ENCODE measurements at places on chromosomes 4 and X.

- H3K27me3 ChIP-seq: no peaks in the 10 kb centered on the region
- peaks cover 2% of the 10 kb centered on the region for H3K36me3 ChIP-seq
- H3K4me1 ChIP-seq: no peaks in the 10 kb centered on the region
- no peak overlapping the region for H3K27ac ChIP-seq
- no peak for DNase-seq
Observed at GRCh38 chr4:6595897-6596537, 21.0 kb downstream of the MAN2B2 start.

GRCh38 chrX:154358829-154359228, 15.6 kb downstream of the FLNA start:
- no peak overlapping the region for H3K27ac ChIP-seq
- no peaks in the 10 kb centered on the region for H3K27me3 ChIP-seq
- H3K36me3 ChIP-seq: peaks cover 5% of the 10 kb centered on the region
- H3K4me3 ChIP-seq: no peak overlapping the region
- H3K4me1 ChIP-seq: peaks cover 18% of the 10 kb centered on the region
- DNase-seq: no peak

DNA sequence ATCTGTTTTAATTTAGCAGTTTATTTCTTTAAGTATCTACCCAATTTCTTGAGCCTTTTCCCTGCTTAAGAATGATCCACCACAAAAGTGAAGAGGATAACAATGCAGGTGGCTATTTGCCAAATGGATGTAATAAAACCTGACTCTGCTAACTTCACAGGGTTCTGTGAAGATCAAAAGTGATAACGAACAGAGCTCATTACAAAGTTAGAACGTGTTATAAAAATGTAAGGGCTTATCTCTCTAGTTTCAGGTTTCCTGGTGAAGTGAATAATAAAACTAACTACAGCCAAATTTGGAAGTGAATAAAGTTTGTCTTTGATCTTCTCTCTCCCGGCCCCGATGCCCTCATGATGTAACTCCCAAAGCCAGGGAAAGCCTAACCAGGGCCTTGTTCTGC, 497.9 kb downstream of the SMARCA1 start:
- H3K4me1 ChIP-seq: no peaks in the 10 kb centered on the region
- H3K27ac ChIP-seq: no peak overlapping the region
- peaks cover 3% of the 10 kb centered on the region for H3K27me3 ChIP-seq
- no peak overlapping the region for H3K4me3 ChIP-seq
- H3K36me3 ChIP-seq: no peaks in the 10 kb centered on the region

DNA sequence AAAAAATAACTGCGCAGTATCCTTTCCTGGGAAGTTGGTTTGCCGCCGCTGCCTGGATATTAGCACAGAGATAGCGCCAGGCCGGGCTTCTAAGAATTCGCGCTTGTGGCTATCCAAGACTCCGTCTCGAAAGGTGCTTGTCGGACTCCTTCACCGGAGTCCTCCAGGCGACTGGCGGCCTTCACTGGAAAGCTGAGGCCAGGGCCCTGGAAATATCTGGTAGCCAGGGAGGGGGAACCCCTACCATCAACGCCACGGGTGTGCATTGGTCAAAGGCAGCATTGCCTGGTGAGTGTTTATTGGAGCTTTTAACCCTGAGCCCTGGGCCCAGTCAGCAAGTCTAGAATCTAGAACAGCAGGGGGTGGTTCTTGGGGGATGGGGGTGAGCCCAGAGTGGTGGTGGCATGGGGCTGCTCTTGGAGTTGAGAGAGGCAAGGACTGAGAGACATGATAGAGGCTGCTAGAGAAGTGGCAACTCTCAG, 577 bp upstream of the PIM2 start:
- peak overlapping the region; percentile 88 for H3K27ac ChIP-seq
- H3K36me3 ChIP-seq: peaks cover 51% of the 10 kb centered on the region
- H3K27me3 ChIP-seq: no peaks in the 10 kb centered on the region

GRCh38 chr4:24477919-24478318, 106.4 kb downstream of the DHX15 start:
- H3K27ac ChIP-seq: no peak overlapping the region
- no peak for DNase-seq
- H3K27me3 ChIP-seq: peaks cover 58% of the 10 kb centered on the region
- H3K4me1 ChIP-seq: peaks cover 10% of the 10 kb centered on the region

- H3K36me3 ChIP-seq: no peaks in the 10 kb centered on the region
- H3K4me1 ChIP-seq: no peaks in the 10 kb centered on the region
- H3K27me3 ChIP-seq: peaks cover 7% of the 10 kb centered on the region
- no peak for DNase-seq
Observed at GRCh38 chr4:7309181-7309580, 116.8 kb downstream of the SORCS2 start.

DNA sequence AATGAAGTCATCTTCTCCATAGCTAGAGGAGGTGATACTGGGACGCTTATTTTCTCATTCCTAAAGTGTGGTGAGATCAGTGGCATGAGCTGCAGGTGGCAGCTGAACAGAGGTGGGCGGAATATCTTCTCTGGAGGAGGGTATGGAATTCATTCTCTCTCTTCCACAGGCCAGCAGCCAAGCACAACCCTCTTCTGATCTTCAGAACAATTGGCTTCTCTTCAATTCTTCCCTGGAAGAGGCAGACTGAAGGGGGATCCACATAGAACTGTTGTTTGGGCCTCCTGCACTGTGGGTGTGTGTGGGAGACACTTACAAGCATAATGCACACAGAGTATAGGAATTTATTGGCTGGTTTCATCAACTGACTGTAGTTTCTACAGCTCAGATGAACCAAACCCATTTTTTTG, 180.4 kb upstream of the RASGEF1B start:
- H3K36me3 ChIP-seq: no peaks in the 10 kb centered on the region
- no peaks in the 10 kb centered on the region for H3K27me3 ChIP-seq
- peaks cover 55% of the 10 kb centered on the region for H3K4me1 ChIP-seq
- DNase-seq: no peak

GRCh38 chrX:120759685-120760084, 116.0 kb downstream of the CT47B1 start:
- no peaks in the 10 kb centered on the region for H3K36me3 ChIP-seq
- H3K4me3 ChIP-seq: no peak overlapping the region
- no peak overlapping the region for H3K27ac ChIP-seq
- DNase-seq: no peak
- peaks cover 4% of the 10 kb centered on the region for H3K4me1 ChIP-seq

- H3K27ac ChIP-seq: no peak overlapping the region
- no peaks in the 10 kb centered on the region for H3K27me3 ChIP-seq
- H3K4me1 ChIP-seq: no peaks in the 10 kb centered on the region
- no peak for DNase-seq
Observed at GRCh38 chr4:106979476-106979875, 56.6 kb downstream of the DKK2 start.

Measured in activated T-cell treated with anti-CD3 and anti-CD28 coated beads, Interleukin-2, amount 50 U/mL, for 72 hours (primary cell).